ENCODE measurements at places on chromosomes 7 and 10. TPM values are rescaled to one million over a fixed set of nuclear protein-coding genes. Genes with fewer than 3 reads are reported as not detected.

The CCDC3 gene
- total RNA-seq: 7.7 TPM

DNA sequence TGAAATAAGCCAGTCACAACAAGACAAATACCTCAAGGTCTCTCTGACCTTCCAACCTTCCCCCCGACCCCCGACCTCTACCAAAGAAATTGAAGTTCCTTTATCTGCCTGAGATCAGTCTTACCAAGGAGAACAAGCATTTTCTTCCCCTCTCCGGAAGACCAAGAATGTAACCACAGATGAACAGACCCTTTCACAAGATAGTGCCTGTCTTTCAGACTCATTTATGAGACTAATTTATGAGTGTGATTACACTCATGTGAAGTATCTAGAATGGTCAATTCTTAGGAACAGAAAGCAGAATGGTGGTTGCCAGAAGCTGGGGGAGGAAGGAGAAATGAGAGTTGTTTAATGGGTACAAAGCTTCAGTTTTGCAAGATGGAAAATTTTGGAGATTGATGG, 108.9 kb upstream of the MKLN1 start:
- DNase-seq: no peak

DNA sequence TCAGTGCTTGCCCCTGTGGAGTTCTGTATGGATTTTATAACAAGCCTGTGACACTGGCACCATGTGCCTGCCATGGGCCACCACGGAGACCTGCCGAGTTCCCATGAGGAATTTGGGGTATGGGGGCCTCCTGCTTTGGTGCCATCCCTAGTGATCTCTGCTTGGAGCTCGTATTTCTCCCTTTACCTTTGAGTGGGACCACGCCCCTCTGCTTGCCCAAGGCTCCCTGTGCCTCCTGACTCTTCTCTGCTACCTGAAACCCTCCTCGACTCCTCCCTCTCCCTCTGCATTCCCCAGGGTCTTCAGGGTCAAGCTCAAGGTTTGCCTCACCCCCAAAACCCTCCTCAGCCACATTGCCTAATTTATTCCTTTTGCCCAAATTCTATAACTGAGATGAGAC, 225.0 kb downstream of the BUB3 start:
- no peak for DNase-seq

DNA sequence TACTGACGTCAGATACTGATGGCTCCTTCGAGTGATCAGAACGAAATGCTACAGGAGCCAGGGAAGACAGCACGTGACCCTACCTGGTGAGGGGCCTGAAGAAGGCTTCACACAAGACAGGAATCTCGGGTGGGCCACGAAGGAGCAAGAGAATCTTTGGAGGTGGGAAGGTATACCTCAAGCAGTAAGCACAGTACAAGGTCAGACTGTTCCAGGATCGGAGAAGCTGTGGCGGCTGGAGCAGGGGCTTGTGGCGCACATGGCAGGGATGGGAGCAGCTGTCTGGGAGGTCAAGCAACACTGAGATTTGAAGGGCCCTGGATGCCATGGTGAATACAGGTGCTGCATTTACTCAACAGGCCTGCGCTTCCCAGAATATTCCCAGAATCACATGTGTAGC, 45.4 kb downstream of the C10orf143 start:
- no peak for DNase-seq

DNA sequence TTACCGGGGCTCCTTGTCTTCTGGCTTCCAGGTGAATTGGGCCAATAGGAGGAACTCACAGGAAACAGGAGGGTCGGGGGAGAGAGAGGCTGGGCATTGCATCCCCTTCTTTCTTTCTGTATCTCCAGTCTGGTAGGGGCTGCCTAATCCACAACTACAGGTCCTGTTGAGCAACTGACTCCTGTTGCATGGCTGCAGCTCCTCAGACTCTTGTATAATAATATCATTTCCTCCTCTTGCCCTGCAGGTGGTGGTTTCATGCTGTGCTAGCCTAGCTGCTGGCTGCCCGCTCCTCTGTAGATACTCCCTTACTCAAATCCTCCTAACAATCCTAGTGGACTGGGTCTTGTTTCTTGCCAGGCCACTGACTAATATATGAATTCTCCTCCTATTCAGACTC, 276.5 kb upstream of the SMIM30 start:
- no peak for DNase-seq
